ENCODE measurements at places on chromosomes 7 and 10. TPM values are rescaled to one million over a fixed set of nuclear protein-coding genes. Genes with fewer than 3 reads are reported as not detected.

DNA sequence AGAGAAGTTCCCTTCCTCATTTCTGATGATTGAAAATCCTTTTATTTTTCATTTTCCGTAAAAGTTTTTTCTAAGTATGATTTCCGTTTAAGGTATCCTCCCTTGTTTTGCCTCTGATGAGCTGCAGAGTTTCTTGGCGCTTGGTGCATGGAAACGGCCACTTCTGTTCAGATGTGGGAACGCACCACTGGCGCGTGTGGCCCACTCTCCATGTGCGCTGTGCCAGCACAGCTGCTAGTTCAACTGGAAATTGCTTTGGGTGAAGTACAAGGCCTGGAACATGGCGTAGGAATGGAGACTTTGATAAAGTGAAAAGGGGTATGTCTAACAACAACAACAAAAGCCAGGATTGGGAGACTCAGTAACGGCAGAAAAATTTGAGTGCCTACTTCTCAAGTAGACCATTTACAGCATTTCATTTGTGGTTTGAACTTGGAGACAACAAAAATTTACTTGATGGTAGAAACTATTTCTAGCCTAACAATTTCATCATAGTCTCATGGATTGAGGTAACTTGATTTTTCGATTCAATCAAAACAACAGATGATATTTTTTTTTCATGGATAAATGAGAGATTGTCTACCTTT lies 364.2 kb downstream of the SUGCT start:
- DNase-seq, result no peak

GRCh38 chr7:21617916-21618390 lies 75.1 kb downstream of the DNAH11 start:
- DNase-seq, result no peak

DNA sequence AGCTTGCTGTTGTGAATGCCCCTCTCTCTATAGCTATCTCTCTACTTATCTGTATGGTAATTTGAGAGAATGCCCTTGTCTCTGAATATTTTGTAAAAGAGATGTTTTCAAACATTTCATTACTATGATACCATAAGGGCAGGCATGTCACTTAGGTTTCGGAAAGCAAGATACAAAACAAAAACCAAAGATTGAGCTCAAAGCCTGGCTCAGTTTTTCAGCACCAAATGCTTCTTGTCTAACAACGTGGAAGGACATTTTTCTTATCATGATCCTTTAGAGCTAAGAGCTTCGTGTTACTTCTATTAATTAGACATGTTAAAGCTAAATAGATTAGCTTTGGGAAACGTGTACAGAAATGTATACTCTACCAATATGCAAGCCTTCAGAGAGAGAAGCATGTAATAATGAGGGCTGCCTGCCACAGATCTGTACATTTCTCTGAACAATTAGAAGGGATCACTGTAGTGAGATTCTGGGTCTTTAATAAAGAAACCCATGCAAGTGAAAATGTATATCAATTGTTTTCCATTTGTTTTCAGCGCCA lies 148.9 kb downstream of the ARID5B start:
- DNase-seq, result peak; percentile 18

DNA sequence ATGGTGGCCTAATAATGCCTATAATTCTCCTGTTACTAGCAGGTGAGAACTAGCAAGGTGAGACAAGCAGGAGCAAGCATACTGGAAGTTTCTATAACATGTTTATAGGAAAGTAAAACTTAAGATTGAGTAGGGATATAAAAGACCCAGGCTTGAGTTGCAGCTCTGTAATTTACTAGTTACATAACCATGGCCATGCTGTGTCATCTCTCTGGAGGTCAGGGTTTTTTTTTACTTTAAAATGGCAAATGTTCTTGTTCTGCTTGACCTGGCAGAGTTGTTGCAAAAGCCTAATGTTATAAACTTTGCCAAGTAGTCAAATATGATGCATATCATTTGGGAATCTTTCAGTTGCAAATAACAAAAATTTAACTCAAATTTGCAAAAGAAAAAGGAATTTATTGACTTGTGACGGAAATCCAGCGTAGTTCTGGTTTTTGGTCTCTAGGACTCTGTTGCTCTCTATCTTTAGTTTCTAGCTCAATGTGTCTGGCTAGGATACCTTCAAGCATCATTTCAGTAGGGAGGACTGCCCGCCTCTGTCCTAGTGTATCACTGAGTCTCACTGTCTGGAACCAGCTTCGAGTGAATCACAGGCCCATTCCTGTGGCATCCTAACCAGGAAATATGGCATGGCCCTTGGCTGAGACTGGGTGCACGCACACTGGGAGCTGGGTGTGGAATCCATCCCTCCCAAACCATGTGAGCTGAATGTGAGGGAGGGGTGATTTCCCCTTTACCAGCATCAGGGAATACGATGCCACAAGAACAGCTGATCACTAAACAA lies 67.9 kb downstream of the ADAM22 start:
- DNase-seq, result no peak

- DNase-seq, result no peak
Measured at GRCh38 chr10:102401735-102402511, 6.4 kb downstream of the NFKB2 start.

RAPGEF5 gene
- 0.71 TPM for total RNA-seq

CCM2 gene
- 42.8 TPM for total RNA-seq

DNA sequence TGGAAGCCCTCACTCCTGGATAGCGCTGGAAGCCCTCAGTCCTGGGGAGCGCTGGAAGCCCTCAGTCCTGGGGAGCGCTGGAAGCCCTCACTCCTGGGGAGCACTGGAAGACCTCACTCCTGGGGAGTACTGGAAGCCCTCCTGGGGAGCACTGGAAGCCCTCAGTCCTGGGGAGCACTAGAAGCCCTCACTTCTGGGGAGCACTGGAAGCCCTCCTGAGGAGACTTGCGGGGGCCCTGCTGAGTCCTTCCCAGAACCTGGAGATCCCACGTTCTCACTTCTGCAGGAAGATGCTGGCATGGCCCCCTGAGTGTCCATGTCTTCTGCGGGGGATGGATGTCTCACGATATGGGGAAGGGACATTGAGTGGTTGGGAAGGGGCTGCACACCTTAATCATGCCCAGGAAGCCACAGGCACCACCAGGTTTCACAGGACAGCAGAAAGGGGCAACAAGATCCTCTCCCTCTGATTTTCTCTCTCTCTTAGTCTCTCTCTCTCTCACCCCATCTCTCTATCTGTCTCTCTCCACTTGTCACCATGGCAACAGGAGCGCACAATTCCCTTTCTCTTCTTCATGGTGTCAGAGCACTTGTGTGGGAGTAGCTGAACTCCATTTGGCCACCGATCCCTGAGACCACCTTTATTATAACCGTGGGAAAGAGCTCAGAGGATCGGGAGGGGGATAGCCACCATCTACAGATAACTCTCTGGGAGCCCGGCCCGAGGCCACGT lies 267.0 kb downstream of the TCERG1L start:
- DNase-seq, result no peak

- DNase-seq, result no peak
Measured at GRCh38 chr10:19623321-19623720, 192.9 kb upstream of the PLXDC2 start.

DNA sequence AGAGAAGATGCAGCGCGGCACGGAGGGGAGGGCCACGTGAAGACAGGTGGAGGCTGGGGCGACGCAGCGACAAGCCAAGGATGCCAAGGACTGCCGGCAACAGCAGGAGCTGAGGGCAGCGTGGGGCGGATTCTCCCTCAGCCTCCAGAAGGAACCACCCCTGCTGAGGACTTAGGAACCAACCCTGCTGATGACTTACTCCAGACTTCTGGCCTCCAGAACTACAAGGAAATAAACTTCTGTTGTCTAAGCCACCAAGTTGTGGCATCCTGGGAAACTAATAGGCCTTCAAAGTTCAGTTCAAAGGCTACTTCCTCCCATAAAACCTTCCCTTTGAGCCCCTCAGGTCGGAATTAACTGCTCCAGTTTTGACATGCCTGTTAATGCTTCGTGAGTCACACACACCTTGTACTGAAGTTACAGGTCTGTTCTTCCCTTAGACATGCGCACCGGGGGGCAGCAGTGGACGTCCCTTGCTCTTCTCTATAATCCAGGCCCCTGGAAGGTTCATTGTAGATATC lies 88.4 kb upstream of the RHEB start:
- DNase-seq, result no peak

BTBD16 gene
- not detected for total RNA-seq

DNA sequence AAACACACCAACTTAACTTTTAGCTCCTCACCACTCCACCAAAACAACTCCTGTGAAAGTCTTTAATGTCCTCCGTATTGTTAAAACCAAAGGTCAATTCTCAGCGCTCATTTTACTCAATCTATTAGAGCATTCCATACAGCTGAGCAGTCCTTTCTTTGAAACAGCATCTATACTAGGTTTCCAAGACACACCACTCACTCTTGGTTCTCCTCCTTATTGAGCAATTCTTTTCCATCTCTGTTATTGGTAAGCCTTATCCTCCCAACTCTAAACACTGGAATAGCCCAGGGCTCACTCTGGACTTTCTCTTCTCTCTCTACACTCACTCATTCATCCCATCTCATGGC lies 34.9 kb downstream of the COA1 start:
- no peak for DNase-seq

DNA sequence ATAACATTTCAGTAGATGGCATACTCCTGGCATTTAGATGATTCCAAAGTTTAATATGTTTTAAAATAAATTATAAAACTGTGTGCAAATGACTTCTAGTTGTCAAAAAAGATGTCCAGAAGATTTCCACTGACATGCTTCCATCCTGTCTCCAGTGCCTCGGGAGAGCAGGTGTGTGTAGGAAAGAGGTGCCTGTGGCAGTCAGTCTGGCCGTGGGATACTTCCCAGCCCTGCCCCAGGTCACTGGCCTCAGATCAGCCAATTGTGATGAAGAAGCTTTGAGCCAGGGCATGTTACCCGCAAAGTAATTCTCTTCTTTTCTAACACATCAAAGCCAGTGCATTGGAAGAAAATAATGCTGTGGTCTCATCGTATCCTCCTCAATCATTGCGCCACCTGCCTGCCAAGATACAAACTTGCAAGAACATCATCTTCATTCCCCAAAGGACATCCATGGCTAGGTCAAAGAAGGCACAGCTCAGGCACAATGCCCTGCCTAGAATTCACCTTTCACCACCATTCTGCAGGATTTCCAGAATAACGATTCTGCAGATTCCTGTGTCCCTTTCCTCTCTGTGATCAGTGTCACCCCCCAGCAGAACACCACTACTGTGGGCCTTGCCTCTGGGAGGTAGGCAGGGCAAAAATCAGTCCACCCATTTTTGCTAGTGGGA lies 6.3 kb upstream of the KCNMA1 start:
- DNase-seq, result peak; percentile 21

- no peak for DNase-seq
Measured at GRCh38 chr7:103685646-103686045, 239.6 kb upstream of the SLC26A5 start.

CRPPA gene
- total RNA-seq, result 0.92 TPM

CALML5 gene
- total RNA-seq, result not detected

GPR37 gene
- not detected for total RNA-seq

Data from CD8-positive, alpha-beta T cell (primary cell).